Vagina (tissue), 2 donors: ENCODE measurements at places on chromosomes 4 and X. TPM values are rescaled to one million over a fixed set of nuclear protein-coding genes. Genes with fewer than 3 reads are reported as not detected.

Gene ITIH6
- not detected for total RNA-seq

Gene NPY5R
- not detected for total RNA-seq

Gene ZCCHC13
- not detected for total RNA-seq

Gene HTN3
- not detected for total RNA-seq

Gene SASH3
- 14.0 TPM for total RNA-seq

Gene TEX13D
- not detected for total RNA-seq

Gene LINC00632
- 140 TPM for total RNA-seq

Gene DDX53
- total RNA-seq: not detected
